ENCODE measurements at places on chromosomes 7 and 10. TPM values are rescaled to one million over a fixed set of nuclear protein-coding genes. Genes with fewer than 3 reads are reported as not detected.
A peak's percentile ranks its signal among the peaks of the same experiment; 100 is the strongest.

Gene LRRD1
- not detected for total RNA-seq

Gene SFRP5
- 0.60 TPM for total RNA-seq

Gene SCART1
- 2.8 TPM for total RNA-seq

DNA sequence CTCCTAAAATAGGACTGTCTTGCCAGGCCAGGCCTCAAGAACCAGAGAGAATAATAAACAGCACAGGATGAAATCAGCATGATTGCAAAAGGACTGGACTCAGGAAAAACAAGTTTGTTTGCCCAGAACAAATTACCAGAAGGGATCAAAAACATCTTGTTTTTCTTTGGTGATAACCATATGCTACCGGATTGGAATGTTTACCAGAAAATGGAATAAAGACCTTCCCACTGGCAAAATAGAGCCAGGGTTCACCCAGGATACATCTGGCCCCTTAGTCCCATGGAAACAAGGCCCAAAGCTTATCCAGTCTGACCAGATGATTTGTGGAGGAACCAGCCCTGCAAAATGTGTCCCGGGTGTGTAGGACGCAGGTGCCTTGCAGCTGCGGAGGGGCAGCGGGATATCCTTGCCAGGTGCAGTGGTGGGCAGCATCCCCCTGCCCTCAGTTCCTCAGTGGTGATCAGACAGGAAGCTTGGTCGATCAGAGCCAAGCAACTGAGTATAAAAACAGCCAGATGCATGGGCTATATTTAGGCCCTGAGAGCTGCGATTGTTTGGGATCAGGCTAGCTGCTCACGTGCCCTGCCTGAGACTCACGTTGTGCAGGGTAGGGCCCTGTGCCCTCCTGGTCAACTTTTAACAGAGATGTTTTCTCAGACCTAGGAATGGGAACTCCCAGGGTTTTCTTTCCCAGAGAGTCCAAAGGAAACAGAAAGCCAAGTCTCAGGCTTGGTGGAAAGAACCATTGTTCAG lies 4.6 kb upstream of the ZNF22 start:
- peaks cover 32% of the 10 kb centered on the region for H3K4me1 ChIP-seq
- no peaks in the 10 kb centered on the region for H3K27me3 ChIP-seq
- peaks cover 2% of the 10 kb centered on the region for H3K36me3 ChIP-seq
- no peak for DNase-seq
- no peak overlapping the region for H3K4me3 ChIP-seq

DNA sequence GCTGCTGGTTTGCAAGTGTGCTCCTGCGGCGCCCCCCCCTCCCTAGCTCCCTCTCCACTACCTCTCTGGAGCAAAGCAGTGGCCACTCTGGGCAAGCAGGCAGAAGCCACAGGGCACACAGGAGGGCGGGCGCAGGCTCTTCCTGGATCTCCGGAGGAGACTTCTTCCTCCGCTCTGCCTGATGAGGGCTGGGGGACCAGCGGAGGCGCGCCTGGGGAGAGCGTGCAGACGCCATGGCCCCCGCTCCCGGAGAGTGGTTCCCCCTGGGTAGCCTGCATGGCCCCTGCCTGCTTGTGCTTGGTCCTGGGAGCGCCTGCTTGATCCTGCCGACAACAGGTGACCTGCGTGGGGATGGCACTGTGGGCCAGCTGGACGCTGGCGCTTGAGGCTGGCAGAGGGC lies 29.0 kb downstream of the ANKMY2 start:
- H3K4me3 ChIP-seq, result no peak overlapping the region
- no peak for DNase-seq
- peaks cover 27% of the 10 kb centered on the region for H3K36me3 ChIP-seq
- H3K27ac ChIP-seq, result no peak overlapping the region
- peaks cover 23% of the 10 kb centered on the region for H3K4me1 ChIP-seq
- H3K27me3 ChIP-seq, result no peaks in the 10 kb centered on the region

DNA sequence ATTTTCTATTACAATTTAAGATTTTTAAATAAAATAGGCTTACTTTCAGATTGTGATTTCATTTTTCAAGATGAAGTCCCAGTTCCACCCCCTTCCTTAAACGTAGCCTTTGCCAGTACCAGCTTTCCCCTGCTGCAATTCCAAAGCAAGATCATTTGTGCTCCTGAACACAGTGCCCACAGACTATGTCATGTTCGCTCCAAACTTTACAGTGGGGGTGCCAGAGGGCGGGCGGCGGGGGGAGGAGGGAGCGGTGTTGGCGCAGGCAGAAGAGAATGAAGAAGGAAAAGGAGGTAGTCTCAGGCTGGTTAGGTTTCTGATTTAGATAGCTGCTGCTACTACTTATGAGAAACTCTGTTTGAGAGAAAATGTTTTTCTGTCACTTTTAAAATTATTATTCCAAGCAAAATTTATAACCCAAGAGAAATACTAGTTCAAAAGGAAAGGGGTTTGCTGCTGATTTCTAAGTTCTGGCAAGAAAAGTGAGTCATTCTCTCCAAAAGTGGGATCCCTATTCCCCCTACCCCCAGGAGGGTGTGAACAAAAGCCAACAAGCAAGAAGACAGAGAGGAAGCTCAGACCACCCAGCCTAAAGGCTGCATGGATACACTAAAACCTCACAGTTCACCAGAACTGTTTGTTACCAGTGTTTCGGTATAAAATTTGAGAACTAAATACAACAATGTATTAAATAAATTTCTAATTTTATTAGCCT lies 109.6 kb downstream of the SRPK2 start:
- no peak overlapping the region for H3K4me3 ChIP-seq
- H3K27ac ChIP-seq, result no peak overlapping the region
- no peaks in the 10 kb centered on the region for H3K36me3 ChIP-seq
- no peaks in the 10 kb centered on the region for H3K27me3 ChIP-seq
- peaks cover 28% of the 10 kb centered on the region for H3K4me1 ChIP-seq
- DNase-seq, result no peak

- no peak overlapping the region for H3K4me3 ChIP-seq
- no peak overlapping the region for H3K27ac ChIP-seq
- no peaks in the 10 kb centered on the region for H3K4me1 ChIP-seq
- DNase-seq, result no peak
These were observed 1189.0 kb upstream of the LRRN3 start for GRCh38 chr7:109901926-109902325.

GRCh38 chr10:112959207-112959838 lies 9.3 kb downstream of the TCF7L2 start:
- no peak overlapping the region for H3K27ac ChIP-seq
- H3K4me1 ChIP-seq, result peaks cover 27% of the 10 kb centered on the region
- no peak overlapping the region for H3K4me3 ChIP-seq
- H3K36me3 ChIP-seq, result no peaks in the 10 kb centered on the region
- no peak for DNase-seq
- peaks cover 34% of the 10 kb centered on the region for H3K27me3 ChIP-seq

DNA sequence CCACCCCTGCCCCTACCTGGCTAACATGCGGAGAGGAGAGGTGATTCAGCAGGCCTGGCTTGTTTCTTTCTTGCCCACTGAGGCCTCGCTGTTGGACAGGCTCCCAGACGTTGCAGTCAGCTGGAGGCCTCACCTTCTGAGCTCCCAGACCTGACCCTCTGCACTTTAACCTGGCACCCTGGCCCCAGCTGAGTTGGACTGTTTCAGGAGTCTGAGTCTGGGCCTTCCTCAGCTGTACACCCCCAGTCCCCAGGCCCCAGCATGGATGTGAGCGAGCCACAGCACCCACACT lies 35.0 kb downstream of the UNC5B start:
- no peaks in the 10 kb centered on the region for H3K27me3 ChIP-seq
- H3K4me1 ChIP-seq, result no peaks in the 10 kb centered on the region
- no peaks in the 10 kb centered on the region for H3K36me3 ChIP-seq
- no peak overlapping the region for H3K27ac ChIP-seq
- no peak overlapping the region for H3K4me3 ChIP-seq
- no peak for DNase-seq

GRCh38 chr7:155722118-155722517 lies 77.7 kb downstream of the RBM33 start:
- no peaks in the 10 kb centered on the region for H3K27me3 ChIP-seq
- H3K36me3 ChIP-seq, result peaks cover 9% of the 10 kb centered on the region
- peak overlapping the region; percentile 75 for H3K27ac ChIP-seq
- no peak overlapping the region for H3K4me3 ChIP-seq
- peaks cover 35% of the 10 kb centered on the region for H3K4me1 ChIP-seq

DNA sequence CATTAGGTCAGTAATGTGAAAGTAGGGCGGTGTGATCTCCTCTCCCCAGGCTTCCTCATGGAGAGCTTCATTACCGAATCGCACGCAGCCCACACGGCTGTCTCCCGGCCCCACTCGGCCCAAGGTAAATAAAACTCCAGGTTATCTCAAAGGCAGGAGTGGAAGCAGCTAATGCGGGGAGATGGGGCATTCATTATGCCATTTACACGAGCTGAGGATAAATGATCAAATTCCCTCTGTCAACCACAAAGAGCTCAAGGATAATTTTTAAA lies 93.5 kb downstream of the ADARB2 start:
- H3K36me3 ChIP-seq, result no peaks in the 10 kb centered on the region
- H3K27me3 ChIP-seq, result peaks cover 10% of the 10 kb centered on the region
- H3K4me3 ChIP-seq, result no peak overlapping the region
- no peak overlapping the region for H3K27ac ChIP-seq
- peaks cover 10% of the 10 kb centered on the region for H3K4me1 ChIP-seq

DNA sequence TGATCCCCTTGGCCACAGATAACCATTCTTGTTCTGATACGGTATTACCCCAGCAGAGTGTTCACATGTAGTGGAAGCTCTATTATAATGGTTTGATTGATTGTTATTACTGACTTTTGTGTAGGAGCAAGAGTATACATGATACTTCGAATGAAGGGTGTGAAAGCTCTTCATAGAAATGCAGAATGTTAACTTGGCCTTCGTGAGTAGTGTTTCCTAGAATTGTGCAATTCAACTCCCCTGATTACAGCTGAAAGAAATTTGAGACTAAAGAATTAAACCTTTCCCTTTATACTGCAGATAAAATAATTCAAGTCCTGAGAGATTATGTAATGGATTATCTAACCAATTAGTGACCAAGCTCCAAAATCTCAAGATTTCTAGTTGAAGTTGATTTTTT lies 38.2 kb downstream of the MKLN1 start:
- peaks cover 12% of the 10 kb centered on the region for H3K36me3 ChIP-seq
- H3K27ac ChIP-seq, result no peak overlapping the region
- H3K4me3 ChIP-seq, result no peak overlapping the region
- no peak for DNase-seq

DNA sequence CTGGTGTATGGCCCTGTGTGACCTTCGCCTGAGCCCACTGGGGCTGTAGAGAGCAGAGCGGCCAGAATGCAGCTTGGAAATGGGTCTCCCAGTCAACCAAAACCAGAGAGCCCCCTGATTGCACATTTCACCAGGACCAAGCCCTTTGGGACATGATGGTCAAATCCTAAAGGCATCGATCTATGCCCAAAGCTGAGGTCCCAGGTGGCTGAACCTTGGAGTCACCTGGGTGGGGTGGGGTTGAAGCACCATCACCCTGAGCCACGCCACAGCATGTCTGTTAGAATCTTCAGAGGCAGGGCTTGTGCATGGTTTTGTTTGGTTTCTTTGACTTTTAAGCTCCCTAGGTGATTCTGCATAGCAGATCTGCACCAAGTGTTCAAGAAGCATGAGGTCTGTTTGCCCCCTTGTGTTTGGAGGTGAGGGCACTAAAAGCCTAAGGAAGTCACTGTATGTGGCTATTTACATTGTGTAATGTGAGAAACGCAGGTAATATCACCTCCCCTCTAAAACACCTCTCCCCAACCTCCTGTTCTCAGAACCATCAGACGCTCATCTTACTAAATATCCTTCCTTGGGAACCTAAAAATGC lies 9.6 kb downstream of the PKD1L1 start:
- H3K4me3 ChIP-seq, result no peak overlapping the region
- H3K36me3 ChIP-seq, result no peaks in the 10 kb centered on the region
- no peak for DNase-seq
